Head of caudate nucleus (tissue), 42 donors: ENCODE measurements at places on chromosomes 7 and 10.

GRCh38 chr7:66847879-66848790 is 72.9 kb upstream of the TMEM248 start:
- DNase-seq = no peak

DNA sequence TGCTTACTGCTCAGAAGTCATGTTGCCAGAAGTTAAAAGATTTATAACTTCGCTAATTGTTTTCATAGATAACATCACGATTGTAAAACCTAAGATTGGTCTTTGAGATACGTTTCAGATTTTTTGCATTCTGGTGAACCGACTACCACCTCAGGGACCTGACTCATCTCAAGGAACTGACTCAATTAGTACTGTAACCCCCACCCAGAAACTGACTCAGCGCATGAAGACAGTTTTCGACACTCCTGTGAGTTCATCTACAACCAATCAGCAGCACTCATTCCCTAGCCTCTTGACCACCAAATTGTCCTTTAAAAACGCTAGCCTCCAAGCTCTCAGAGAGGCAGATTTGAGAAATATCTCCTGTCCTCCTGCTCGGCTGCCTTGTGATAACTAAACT is 72.3 kb downstream of the ELMO1 start:
- no peak for DNase-seq

GRCh38 chr7:116626886-116627285 is 45.1 kb upstream of the MET start:
- DNase-seq = no peak

DNA sequence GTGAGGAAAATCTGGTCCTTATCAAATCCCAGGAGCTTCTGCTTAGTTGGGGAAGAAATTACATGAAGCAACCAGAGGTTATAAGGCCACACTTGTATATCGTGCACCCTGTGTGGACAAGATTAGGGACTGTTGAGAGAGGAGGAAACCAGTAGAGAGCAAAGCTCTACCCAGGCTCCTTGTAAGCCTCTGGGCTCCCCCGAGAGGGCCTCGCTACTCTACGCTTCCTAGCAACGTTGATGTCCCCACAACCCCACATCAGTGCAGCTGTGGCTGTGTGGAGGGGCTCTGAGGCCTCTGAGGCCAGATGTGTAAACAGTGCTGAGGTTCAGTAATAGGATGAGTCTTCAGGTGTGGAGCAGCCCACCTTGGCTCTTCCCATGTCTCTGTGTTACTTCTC is 16.0 kb downstream of the HIF1AN start:
- DNase-seq = no peak

GRCh38 chr10:98696516-98696915 is 249.8 kb upstream of the HPS1 start:
- DNase-seq = no peak

DNA sequence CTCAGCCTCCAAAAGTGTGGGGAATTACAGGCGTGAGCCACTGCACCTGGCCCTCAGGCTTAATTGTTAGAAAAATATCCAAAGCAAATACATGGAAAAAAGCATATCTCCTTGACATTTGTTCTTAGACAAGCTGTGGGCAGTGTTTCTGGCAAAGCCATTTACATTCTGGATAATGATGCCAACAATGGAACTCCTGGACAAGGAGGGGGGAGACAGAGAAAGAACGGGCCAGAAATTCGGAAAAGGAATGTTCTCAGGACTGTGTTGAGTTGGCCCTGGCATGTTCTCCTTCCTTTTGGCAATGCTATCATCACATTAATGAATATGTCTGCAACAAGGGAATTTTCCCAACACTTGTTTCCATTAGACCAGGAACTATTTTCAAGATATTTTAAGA is 88.7 kb downstream of the UBE2H start:
- no peak for DNase-seq

DNA sequence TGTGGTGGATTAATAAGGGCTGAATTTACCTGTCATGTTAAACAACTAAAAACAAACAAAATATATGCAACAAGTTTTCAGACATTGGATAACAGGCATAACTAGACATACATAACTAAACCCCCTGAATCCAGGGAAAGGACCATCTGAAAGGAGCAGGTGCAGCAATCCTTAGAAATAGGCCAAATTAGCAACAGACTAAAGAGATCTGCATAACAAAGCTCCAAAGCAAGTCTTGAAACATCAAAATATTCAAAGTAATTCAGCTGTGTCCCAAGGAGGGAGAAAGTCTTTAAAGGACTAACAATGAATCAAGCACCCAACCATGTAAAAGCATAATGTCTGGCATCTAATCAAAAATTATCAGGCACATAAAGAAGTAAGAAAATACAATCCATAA is 475.1 kb downstream of the GRID1 start:
- DNase-seq = no peak

- DNase-seq = no peak
Observed at GRCh38 chr10:18607503-18608378, 43.6 kb downstream of the NSUN6 start.
